Activated CD8-positive, alpha-beta memory T cell treated with anti-CD3 and anti-CD28 coated beads, Interleukin-2, amount 50 U/mL, for 4 hours (primary cell): ENCODE measurements at places on chromosomes 5 and 9.

- no peak for DNase-seq
Measured at GRCh38 chr5:121313886-121314285, 537.8 kb upstream of the FTMT start.

GRCh38 chr5:36726767-36727166 is 120.4 kb downstream of the SLC1A3 start:
- no peak for DNase-seq

- no peak for DNase-seq
Measured at GRCh38 chr9:115416299-115416698, 298.3 kb upstream of the TNC start.

DNA sequence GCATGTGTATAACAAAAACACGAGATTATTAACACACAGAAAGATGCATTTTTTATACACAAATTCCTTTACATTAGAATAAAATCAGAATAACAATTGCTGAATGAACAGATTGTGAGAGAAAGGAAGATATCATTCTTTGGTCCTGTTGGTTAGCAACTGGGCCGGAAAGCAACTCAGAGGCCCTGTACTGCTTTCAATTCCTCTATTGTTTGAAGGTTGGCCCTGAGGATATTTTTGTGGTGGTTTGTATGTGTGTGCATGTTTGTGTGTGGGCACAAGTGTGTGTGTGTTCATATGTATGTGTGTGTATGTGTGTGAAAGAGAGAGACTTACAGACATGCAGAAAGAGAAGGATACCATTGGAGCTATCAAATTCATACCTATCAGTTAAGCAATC is 356.8 kb upstream of the DMAC1 start:
- no peak for DNase-seq

GRCh38 chr9:123406691-123407216 is 50.8 kb downstream of the CRB2 start:
- DNase-seq = no peak

DNA sequence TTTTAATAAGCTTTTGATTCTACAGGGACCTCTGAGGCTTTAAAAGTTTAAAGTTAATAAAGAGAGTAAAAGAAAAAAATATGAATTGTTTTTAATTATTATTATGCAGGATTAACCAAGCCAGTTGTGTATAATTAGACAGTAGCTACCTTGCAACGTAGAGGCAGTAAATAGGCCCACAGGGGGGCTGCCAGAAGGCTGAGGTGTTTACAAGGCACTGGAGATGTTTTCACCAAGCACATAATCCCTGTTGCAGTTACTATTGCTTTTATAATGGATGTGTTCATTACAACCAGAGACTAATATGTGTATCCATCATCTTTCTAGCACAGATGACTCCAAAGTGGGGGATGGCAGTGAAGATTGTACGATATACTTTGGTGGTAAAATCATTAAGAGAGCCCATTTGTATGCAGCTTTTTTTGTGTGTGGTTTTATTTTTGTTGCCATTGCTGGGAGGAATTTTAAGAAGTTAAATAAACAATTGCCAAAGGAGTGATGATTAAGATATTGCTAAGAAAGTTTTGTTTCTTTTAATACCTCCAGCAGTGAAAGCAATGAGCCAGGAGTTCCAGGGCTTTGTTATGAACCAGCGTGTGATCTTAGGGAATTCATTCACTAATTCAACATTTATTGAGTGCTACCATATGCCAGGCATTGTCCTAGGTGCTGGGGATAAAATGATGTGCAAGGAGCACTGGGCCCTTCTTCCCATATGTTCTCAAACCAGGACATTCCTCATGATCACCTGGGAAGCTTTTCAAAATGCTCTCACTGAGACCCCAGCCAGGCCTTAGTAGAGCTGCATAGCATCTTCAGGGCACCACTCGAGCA is 138.7 kb upstream of the EFNA5 start:
- no peak for DNase-seq

- no peak for DNase-seq
Measured at GRCh38 chr5:73395256-73395655, 53.3 kb downstream of the FOXD1 start.

DNA sequence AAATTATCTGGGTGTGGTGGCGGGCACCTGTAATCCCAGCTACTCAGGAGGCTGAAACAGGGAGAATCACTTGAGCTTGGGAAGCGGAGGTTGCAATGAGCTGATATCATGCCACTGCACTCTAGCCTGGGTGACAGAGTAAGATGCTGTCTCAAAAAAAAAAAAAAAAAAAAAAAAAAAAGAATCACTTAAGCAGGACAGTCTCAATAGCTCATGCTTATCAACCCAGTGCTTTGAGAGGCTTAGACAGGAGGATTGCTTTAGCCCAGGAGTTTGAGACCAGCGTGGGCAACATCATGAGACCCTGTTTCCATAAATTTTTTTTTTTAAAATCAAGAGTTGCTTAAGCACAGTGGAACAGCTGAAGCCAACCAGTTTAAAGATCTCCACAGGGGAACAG is 42.6 kb downstream of the LEAP2 start:
- no peak for DNase-seq

DNA sequence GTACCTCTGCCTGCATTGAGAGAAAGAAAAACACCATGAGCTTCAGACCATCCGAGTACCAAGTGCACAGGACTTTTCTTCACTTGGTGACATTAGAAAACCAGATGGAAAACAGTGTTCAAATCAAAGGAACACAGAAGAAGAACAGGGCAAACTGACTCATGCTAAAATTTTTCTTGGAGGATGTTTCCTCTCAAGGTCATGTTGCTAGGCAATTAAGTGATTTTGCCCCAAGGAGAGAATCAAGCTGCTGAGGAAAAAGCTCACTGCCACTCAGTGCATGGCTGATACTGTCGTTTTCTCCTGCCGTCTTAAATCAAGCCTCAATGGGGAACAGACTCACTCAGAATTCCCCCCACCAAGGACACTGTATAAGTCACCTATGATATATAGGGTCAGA is 57.9 kb upstream of the SIMC1 start:
- no peak for DNase-seq

GRCh38 chr9:107175816-107176435 is 107.2 kb upstream of the RAD23B start:
- DNase-seq = no peak

- DNase-seq = no peak
Measured at GRCh38 chr5:60586307-60586901, 113.6 kb downstream of the DEPDC1B start.

GRCh38 chr9:106350777-106351176 is 512.2 kb upstream of the ZNF462 start:
- no peak for DNase-seq

DNA sequence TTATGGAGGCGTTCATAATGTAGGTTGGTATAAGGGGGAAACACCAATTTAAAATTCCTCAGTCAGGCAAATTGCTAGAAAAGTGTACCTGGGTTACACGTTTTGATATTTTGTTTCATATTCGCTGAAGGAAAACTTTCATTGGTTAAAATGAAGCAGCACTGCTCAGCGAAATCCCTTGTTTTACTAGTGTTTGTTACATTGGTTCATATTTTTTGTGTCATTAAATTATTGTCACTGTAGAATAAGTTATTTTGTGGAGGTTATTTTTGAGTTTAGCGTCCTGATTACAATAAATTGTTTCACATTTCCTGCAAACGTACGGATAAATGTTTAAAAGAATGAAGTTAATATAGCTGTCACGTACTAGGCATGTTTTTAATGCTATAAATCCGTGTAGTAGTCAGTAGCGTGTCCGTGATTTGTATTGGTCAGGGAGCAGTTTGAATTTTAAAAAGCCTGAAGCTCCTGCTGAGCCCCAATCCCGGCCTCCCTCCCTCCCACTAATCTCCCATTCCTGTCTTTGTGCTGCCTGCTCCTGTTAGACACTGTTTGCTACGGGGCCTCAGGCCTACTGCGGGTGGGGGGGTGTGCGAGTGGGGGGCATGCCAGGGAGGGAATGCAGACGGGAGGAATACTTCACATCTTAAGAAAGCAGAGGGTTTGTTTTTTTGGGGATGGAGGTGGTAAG is 2.0 kb downstream of the NIPBL start:
- DNase-seq = no peak

- no peak for DNase-seq
Measured at GRCh38 chr5:137741-138140, 45.8 kb downstream of the PLEKHG4B start.

GRCh38 chr5:89573345-89573744 is 690.4 kb upstream of the MEF2C start:
- DNase-seq = no peak

GRCh38 chr5:11547730-11548129 is 356.5 kb downstream of the CTNND2 start:
- DNase-seq = no peak

DNA sequence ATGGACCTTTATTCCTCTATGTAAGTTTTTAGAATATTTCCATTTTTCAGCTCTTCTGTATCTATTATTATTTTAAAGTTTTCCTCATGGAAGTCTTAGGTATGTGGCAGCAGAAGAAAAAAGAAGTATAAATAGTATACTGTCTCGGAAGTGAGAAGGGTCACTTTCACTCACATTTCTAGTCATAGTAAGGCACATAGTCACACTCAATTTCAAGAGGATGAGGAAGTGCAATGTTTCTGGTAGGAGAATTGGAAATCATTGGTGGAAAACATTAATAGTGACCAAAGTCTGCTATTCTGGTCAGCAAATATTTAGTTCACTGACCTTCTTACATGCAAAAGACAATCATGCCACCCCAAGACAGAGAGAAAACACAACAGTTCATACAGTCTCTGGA is 35.2 kb upstream of the TNFSF8 start:
- no peak for DNase-seq

GRCh38 chr5:31221001-31221400 is 27.5 kb downstream of the CDH6 start:
- DNase-seq = no peak

DNA sequence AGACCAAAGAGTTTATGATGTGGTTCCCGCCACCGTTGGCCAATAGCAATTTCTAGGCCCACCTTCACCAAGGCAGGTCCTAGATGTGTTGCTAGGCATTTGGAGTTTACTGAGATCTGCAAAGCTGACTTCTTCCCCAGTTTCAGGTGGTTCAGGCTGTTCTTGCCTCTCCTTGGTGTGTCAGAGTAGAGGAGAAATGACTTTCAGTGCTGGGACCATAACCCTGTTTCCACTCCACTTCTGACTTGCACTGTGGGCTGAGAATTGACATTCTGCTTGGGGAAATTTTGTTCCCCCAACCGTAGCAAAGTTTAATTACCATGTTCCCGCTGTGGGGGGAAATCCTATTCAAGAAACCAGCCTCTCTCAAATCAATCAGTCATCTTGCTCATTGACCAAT is 128.0 kb upstream of the GABRP start:
- DNase-seq = no peak
